Central memory CD4-positive, alpha-beta T cell (primary cell): ENCODE measurements at places on chromosomes 7 and 10.

DNA sequence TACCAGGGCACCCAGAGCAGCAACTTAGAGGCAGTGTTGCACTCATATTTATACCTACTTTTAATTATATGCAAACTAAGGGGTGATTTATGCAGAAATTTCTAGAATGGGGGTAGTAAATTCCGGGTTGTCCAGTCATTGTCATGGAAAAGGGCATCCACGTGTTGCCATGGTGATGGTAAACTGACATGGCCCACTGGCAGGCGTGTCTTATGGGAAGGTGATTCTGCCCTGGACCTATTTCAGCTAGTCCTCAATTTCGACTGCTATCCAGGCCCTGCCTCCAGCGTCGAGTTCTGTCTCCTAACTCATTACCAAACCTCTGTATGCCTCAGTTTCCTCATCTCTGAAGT, 12.8 kb downstream of the SNX8 start:
- no peak for DNase-seq

- no peak for DNase-seq
Measured at GRCh38 chr7:99648843-99649242, 31.0 kb downstream of the CYP3A5 start.

- peak; percentile 40 for DNase-seq
Measured at GRCh38 chr7:128863433-128863989, 855 bp downstream of the ATP6V1F start.

DNA sequence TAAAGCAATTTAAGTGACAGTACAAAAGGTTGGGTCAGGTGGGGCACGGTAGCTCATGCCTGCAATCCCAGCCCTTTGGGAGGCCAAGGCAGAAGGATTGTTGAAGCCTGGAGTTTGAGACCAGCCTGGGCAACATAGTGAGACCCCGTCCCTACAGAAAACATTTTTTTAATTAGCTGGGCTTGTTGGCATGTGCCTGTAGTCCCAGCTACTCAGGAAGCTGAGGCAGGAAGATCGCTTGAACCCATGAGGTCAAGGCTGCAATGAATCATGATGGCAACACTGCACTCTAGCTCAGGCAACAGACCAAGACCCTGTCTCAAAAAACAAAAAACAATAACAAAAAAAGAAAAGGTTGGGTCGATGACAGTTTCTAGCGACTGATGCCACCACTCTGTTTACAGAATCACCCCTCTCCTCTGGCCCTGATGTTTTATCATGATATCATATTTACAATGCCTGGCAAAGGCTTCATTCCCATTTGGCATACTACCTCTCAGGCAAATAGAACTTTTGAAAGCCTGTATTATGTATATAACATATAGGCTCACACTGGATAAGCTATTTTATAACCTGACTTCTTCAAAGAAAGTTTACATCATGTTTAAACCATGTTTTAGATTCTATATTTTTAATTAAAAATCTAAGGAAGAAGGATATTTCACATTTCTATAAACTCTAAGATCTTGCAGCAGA, 558 bp upstream of the ABCC2 start:
- DNase-seq = no peak

DNA sequence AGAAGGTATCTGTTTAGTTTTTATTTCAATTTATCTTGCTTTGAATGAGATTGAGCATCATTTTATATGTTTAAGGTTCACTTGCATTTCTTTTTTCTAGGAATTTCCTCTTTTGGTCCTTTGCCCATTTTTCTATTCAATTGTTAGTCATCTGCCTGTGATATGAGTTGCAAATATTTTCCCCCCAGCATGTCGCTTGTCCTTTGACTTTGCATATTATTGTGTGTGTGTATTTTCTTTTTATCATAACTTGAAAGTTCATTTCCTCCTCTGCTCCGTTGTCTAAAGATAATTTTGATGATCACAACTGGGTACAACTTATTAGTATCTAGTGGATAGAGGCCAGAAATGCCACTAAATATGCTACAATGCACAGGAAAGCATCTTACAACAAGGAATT, 132.7 kb upstream of the MDFIC start:
- DNase-seq = no peak

DNA sequence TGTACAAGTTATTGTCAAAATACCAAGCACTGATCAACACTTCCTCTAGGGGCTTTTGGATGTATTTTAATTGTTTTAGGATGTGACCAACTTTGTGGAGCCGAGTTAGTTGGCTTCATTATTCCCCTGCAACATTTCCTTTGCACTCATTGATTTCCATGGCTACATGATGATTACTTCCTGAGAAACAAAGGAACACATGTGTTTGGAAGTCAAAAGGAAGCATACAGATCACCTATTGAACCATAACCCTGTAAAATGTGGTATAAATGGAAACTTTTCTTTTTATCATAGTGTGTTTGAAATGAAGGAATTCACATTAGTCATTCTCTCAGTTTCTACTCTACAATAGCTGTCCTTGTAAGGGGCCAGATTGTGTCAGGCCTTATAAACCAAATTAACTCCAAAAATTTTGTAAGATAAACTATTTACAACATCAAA, 32.2 kb upstream of the EXOC6 start:
- DNase-seq = no peak

DNA sequence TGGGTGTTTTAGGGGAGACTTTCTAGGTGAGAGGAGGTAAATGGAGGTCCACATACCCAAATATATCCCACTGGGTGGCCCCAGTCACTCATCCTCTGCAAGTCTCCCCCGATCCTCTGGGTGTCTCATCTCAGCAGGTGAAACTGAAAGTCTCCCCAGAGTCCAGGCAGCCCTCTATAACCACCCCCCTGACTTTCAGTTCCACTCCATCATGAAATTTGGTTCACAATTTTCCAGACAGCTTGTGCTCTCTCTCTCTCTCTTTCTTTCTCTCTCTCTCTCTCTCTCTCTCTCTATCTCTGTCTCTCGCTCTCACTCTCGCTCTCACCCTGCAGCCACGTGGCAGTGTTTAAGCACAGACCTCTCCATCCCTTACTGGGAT, 56.7 kb upstream of the ELN start:
- no peak for DNase-seq

DNA sequence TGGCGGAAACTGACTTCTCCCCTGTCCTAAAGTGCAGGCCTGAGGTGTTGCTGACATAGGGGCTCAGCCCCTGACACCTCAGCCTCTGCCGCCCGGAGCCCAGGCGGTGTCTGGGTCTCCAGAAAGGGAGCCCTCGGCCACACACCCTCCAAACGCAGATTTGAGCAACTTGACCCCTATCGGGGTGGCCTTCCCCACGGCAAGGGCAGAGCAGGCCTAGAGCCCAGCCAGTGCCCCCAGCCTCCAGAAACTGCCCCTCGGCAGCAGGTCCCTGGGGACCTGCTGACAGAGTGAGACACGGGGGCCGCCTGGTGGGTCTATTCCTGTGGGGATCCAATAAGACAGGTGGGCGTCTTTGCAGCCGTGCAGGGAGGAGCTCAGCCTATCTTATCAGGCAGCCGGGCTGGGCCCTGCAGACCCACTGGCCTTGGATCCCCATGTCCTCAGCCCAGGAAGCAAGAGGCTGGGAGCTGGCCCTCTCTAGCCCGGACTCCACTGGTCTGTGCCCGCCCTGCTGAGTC, 11.0 kb downstream of the TMEM184A start:
- DNase-seq = no peak

DNA sequence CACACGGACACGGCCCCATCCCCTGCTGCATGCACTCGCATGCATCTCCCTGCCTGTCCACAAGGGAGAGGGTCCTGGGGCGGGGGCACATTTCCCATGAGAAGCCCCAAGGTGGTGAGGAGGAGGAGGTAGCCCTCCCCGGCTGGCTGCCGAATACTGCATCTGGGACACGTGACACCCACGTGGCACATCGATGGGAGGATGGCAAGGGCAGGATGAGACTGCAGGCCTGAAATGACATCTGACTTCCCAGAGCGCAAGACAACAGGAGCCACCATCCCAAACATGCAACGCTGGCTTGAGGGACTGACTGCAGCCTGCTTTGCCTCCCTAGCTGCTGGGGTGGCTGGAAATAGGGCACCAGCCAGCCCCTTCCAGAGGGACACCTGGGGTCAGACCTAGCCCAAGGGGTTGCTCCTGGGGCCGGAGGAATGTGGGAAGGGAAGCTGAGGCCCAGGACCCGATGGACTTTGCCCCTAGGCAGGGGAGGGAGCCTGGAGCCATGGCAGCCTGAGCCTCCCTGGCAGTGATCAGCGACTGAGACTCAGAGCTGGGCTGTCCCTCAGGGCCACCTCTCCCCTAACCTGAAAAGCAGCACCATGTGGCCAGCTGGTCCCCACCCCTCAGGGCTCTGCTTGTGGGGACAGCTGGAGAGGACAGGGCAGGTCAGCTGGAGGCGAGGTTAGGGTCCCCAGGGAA, 16.1 kb downstream of the BUD23 start:
- DNase-seq = no peak

- DNase-seq = no peak
Measured at GRCh38 chr7:86667732-86668131, 24.0 kb downstream of the GRM3 start.

GRCh38 chr7:158399762-158400161, 187.9 kb downstream of the PTPRN2 start:
- no peak for DNase-seq

GRCh38 chr7:16484453-16485158, 19.1 kb upstream of the SOSTDC1 start:
- no peak for DNase-seq

DNA sequence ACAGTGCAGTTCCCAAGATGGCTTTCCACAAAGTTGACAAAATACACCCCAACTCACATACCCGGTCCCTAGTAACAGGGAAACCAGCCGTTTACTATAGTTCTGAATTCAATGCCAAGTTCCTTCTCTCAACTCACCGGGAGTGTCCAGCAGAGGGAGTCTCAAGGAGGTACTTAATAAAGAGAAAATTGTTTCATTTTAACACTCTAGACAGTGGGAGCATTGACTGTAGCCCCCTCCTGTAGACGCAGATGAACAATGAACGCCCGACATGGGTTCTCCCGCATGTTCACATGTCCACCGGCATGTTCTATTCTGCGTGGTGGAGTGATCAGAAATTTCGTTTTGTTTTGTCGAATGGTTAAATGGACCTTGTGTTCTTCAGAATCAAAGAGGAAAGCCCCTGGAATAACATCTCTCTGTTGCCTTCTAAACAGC, 1.9 kb downstream of the HIPK2 start:
- DNase-seq = peak; percentile 52

DNA sequence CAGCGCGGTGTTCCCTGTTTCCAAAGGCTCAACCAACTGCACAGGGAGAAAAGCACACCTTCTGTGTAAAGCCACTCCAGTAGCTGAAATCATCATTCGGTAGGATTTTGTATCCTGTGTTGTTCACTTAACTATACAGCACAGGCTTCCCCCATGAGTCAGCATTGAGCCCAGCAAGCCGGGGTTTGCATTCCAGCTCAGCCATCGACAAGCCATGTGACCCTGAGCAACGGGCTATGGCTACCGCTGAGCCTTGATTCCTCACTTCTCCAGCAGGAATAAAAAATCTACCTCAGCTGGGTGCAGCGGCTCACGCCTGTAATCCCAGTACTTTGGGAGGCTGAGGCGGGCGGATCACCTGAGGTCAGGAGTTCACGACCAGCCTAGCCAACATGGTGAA, 44.1 kb upstream of the ATP6V0A4 start:
- no peak for DNase-seq

DNA sequence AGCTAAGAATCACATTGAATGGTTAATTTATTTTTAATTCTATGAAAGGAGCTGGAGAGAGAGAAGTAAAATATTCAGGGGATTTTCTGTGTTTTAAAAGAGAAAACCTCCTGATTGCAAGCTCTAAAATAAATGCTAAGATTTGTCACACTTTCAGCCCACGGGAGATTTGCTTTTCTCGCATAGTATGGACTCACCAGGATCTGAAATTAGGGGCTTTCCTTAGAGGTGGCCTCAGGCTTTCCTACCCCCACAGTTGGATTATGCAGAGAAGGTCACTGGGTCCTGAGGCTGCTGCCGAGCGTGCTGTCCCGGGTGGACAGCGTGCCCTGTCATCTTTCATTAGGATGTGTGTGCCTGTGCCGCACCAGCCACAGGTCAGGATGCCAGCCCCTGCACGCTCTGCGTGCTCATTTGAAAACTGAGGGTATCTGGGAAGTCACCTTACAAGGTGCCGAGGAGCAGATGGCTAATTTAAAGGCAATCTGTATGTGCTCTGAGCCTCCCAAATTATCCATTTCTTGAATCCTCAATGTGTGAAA, 258.8 kb downstream of the CELF2 start:
- DNase-seq = no peak

- DNase-seq = no peak
Measured at GRCh38 chr7:150439967-150440366, 10.5 kb upstream of the GIMAP8 start.

DNA sequence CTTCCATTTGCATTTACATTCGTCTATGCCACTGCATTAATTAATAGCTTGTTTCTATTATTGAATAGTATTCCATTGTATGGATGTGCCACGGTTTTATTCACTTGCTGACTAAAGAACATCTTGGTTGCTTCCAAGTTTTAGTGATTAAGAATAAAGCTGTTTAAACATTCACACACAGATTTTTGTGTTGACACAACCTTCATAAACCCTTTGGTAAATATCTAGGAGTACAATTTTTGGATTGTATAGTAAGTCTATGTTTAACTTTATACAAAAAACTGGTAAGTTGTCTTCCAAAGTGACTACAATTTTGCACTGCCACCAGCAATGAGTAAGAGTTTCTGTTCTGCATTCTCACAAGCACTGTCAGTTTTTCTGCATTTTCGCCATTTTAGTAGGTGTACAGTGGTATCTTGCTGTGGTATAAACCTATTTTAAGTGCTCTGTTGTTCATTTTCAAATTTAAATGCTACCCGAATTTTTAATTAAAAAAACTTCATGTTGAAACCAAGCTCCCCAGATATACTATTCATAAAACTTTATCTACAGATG, 121.4 kb downstream of the RNF133 start:
- DNase-seq = no peak

GRCh38 chr7:24301703-24302102, 17.7 kb downstream of the NPY start:
- DNase-seq = no peak

DNA sequence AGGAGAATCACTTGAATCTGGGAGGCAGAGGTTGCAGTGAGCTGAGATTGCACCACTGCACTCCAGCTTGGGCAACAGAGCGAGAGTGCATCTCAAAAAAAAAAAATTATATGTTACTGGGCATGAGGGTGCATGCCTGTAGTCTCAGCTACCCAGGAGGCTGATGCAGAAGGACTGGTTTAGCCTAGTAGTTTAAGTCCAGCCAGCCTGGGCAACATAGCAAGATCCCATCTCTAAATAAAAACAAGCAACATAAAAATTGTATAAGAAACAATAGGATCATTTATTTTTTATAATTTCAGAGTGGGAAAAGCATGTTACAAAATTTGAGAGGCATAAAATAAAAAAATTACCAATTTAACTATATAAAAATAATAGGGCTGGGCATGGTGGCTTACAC, 15.5 kb upstream of the CCAR1 start:
- DNase-seq = no peak

GRCh38 chr7:14487701-14488395, 414.7 kb downstream of the DGKB start:
- no peak for DNase-seq

GRCh38 chr10:122850705-122851640, 5.3 kb upstream of the CUZD1 start:
- DNase-seq = no peak
